ENCODE measurements at places on chromosomes 4 and X.
A peak's percentile ranks its signal among the peaks of the same experiment; 100 is the strongest.

GRCh38 chr4:10582059-10582686 lies 102.4 kb downstream of the CLNK start:
- peak; percentile 57 for DNase-seq

- no peak for DNase-seq
Measured at GRCh38 chr4:7813674-7814073, 126.0 kb downstream of the AFAP1 start.

- DNase-seq: no peak
Measured at GRCh38 chrX:88655460-88655859, 91.6 kb upstream of the CPXCR1 start.

GRCh38 chr4:8250227-8250626 lies 19.3 kb upstream of the HTRA3 start:
- no peak for DNase-seq

GRCh38 chr4:11005300-11005699 lies 320.7 kb upstream of the CLNK start:
- DNase-seq: no peak

GRCh38 chrX:134948333-134949241 lies 42.2 kb upstream of the SMIM10 start:
- DNase-seq: no peak

GRCh38 chr4:575281-576141 lies 584 bp downstream of the TMEM271 start:
- peak; percentile 74 for DNase-seq

DNA sequence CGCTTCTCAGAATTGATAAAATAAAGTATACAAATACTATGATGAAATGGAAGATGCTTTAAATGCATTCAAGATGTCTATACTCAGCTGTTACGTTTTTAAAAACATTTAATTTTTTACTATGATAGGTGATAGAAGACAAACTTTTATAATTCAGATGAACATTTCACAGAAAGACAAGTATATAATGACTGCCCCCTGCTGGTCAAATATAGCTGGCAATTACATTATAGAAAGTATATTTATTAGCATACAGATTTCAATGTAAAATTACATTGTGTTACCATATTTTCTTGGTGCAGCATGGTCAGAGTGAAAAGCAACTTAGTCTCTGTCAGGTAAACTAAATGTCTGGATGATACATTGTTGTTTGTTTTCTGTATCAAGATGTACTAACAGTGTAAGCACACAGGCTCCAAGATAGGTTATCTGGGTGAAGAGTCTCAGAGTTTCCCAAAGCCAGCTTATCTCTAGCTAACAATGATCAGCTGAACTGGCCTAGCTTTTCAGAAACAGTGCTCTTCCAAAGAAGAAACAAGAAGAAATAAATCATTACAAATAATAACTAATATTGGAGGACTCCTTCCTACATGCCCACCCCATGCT lies 54.1 kb downstream of the SRPX start:
- DNase-seq: no peak

DNA sequence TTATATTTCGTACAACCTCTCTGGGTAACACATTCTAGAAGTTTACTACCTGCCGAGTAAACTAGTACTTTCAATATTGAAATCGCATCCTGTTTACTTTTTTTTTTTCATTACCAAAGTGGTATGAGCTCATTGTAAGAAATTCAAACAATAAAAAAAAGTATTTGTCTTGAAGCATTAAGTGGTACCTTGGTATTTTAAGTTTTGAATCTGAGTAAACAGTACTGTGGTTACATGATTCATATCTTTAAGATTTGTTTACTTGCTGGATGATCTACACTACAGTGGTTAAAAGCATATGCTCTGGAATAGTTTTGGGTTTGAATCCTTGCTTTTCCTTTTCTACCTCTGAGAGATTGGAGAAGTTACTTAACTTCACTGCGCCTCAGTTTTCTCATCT lies 3.8 kb upstream of the MMGT1 start:
- DNase-seq: no peak

GRCh38 chr4:152860046-152860445 lies 76.1 kb upstream of the FHDC1 start:
- DNase-seq: no peak

All from left hindlimb (tissue), 1 donor.